Activated CD8-positive, alpha-beta T cell treated with anti-CD3 and anti-CD28 coated beads for 36 hours (primary cell): ENCODE measurements at places on chromosomes 12 and 14. TPM values are rescaled to one million over a fixed set of nuclear protein-coding genes. Genes with fewer than 3 reads are reported as not detected.

GRCh38 chr12:50732591-50732990 lies 31.3 kb upstream of the ATF1 start:
- DNase-seq = no peak

DNA sequence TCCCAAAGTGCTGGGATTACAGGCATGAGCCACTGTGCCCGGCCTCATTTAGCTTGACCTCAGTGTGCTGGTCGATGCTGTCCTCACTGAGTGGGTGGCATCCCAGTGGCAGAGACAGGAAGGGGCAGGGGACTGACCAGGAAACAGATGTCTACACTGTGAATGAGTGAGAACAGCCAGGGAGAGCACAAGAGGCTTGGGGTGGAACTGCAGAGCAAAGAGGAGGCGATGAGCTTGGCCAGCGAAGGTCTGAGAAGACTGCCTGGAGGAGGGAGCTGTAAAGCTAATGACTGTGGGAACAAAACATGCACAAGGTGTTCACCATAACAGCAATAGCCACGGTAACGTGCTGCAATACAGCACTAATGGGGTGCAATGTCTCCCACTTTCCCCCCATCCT lies 57.2 kb upstream of the BEGAIN start:
- DNase-seq = no peak

DNA sequence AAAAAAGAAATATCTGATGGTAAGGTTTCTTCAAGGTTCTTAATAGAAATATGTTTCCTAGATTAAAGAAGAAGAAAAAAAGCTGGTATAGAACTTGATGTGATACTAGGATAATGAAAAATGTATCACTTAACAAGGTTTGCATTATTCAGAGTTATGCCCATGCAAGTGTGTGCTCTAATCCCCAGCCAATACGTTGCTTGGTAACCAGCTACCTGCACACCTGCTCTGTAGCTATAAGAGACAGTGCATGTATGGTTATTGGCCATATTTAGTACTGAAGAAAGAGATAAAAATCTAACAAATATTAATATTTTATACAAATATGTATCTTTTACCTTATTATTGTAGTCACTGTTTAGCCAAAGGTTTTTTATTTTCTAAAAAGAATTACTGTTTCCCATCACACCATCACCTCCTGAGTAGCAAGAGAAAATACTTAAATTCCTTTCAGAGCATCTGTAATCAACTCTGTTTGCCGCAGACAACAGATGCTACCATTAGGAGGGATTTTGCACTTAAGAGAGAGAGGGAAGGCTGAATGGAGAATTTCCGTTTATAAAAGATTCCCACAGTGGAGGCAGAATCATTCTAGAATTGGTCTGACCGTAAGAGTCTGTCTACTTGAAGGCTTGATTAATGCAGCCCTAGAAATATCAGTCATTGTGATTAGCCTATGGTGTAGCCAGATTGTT lies 115.6 kb downstream of the NEDD1 start:
- no peak for DNase-seq

WNT1 gene
- not detected for total RNA-seq

LUM gene
- not detected for total RNA-seq

- DNase-seq = no peak
Measured at GRCh38 chr12:32868885-32869284, 27.7 kb downstream of the PKP2 start.

- DNase-seq = no peak
Measured at GRCh38 chr12:76984566-76984965, 80.8 kb downstream of the E2F7 start.

KLRB1 gene
- 4.9 TPM for total RNA-seq

- DNase-seq = peak; percentile 59
Measured at GRCh38 chr14:102795060-102795925, 18.0 kb downstream of the TRAF3 start.

DNA sequence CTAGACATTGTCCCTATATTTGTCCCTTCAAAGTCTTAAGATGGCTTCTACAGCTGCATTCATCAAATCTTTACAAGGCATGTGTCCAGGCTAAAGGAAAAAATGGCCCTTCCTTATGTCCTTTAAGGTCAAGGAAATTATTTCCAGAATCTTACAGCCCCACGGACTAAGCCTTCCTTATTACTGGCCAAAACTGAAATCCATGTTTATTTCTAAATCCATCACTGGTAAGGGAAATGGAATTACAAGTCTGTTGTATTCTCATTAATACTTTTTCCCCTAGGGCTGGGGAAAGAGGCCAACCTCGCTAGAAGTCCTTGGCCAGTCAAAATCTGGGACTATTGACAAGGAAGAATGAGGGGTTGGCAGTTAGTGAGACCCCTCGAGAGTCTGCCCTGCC lies 252.5 kb downstream of the TMEM132C start:
- DNase-seq = no peak

GRCh38 chr12:57239587-57240065 lies 10.1 kb downstream of the SHMT2 start:
- DNase-seq = no peak

- DNase-seq = no peak
Measured at GRCh38 chr12:85821759-85822158, 14.4 kb downstream of the RASSF9 start.

DNA sequence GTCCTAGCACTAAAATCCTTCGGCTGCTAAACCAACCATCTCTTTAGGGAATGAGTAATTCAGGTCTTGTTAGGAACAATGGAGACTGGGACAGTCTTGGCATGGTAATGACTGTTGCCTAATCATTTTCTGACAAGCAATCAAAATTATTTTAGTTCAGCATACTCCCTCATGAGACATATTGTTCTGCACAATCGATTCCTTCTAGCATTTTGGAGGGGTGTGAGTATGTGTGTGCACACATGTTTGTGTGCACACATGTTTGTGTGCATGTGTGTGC lies 2.1 kb upstream of the KRT1 start:
- DNase-seq = no peak

DNA sequence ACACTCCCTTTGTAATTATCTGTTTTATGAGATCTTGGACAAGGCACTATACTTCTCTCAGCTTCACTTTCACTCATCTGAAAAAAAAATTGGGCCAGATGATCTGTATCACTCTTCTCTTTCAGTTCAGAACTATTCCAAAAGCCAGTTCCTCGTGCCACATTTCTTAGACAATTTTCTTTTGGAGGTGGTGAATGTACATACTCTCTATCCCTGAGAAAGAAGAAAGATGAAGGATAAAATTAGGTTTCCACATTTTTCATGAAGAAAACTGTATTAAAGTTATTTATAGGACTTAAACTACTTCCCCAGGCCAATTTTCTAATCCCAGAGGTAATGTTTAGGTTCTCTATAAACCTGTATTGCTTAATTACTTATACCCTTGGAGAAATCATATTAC lies 171.6 kb downstream of the SLC6A15 start:
- no peak for DNase-seq

GRCh38 chr14:37589715-37590427 lies 5.2 kb downstream of the FOXA1 start:
- DNase-seq = no peak

APOLD1 gene
- total RNA-seq = 6.3 TPM

DNA sequence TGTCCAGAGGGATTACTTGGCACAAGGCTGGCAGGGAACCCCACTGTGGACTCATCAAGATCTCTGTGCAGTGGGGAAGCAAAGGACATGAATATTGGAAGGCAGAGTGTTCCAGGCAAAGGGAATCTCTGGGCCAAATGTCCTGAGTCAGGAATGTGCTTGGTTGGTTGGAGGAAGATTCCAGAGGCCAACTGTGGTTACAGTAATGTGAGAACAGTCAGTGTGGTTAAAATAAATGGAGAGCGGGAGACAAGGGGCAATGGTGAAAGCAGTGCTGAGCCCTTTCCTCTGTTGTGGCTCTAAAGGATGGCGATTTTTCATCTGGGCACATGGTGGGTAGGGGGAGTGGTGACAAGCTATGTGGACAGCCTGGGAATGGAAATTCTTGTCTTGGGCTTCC lies 948.2 kb downstream of the BCL11B start:
- no peak for DNase-seq

- no peak for DNase-seq
Measured at GRCh38 chr14:52558688-52559087, 6.1 kb downstream of the GPR137C start.

CD27 gene
- total RNA-seq = 164 TPM
